ENCODE measurements at places on chromosomes 1 and 21.

DNA sequence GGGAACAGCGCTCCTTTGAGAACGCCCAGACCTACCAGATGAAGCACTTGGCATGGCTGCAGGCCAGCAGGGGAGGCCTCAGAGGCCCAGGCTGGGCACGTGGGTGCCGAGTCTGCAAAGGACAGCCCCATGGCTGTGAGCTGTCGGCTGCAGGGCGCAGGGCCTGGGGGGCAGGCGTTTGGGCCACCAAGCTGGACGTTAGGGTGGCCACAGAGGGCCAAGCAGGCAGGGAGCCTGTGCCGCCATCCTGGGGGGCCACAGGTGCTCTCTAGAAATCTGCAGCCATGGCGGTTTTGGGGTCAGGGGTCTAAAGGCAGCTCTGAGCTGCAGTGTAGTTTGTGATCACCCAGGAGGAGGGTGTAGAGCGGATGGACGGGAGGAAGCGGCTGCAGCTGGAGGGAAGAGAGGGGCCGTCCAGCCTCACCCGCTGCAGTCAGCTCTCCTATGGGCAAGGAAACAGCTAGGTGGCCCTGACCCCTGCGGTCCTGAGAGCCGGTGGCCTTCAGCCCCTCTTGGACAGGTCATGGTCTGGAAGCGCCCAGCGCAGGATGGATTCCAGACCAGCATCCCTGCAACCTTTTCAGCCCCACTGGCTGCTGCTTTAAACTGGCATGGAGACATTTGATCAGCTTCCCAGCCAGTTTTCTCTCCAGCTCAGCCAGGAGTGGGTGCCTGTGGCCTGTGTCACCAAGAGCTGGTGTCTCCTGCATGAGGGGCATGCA lies 11.0 kb downstream of the IBA57 start:
- no peak for DNase-seq

- no peak for DNase-seq
Observed at GRCh38 chr1:19872190-19872589, 10.0 kb upstream of the OTUD3 start.

DNA sequence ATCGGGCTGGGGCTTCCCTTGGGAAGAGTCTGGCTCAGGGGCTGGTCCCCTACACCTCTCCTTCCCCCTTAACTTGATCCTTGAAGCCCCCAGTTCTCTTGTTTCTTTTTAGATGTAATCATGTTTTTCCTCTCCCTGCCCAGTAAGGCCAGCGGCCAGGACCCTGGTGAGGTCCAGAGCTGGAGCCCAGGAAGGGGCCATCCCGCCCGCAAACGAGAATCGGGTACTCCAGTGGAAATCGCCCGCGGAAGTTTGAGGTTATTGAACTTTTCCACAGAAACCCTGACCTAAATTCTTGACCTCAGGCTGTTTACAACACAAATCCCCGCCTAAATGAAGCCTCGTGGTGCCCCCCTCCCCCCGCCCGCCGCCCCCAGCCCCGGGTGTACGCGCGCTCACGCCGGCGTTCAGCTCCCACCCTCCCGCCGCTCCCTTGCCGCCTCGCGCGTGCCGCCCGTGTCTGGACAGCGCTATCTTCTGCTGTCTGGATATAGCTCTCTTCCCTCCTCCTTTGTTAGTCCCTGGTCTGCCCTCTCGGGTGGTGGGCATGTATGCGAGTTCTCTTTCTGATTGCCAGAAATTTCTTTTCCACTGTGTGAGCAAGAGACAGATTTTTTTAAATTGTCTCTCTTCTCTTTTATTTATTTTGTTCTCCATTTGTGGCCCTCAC lies 165.9 kb upstream of the CACNA1E start:
- DNase-seq = no peak

GRCh38 chr21:33126569-33126968 lies 56.6 kb downstream of the OLIG1 start:
- no peak for DNase-seq

- DNase-seq = peak; percentile 17
Observed at GRCh38 chr1:40078512-40079333, 18.3 kb downstream of the PPT1 start.

- DNase-seq = no peak
Observed at GRCh38 chr1:211646566-211646965, 28.9 kb downstream of the NEK2 start.

GRCh38 chr1:9452516-9453140 lies 86.6 kb upstream of the SLC25A33 start:
- no peak for DNase-seq

DNA sequence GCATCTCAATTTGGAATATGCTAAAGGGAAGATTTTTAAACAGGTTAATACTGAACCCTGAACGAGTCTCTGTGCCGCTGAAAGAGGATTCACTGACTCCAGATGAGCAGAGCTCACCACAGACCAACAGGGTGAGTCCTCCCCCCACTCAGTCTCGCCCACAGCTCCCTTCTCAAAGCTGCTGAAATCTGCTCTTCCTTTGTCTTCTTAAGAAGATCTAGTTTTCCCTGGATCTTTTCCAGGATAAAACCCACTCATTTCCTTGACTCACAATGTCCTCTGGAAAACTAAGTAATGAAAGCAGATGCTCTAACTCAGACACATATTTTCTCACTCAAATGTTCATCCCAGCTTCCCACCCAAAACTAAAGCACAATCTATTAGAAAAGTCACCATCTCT lies 447.0 kb upstream of the PKN2 start:
- no peak for DNase-seq

Data from NCI-H187 (cell line).